ENCODE measurements at places on chromosomes 2 and 18. TPM values are rescaled to one million over a fixed set of nuclear protein-coding genes. Genes with fewer than 3 reads are reported as not detected.

Gene M1AP
- not detected for total RNA-seq

Gene TANK
- total RNA-seq = 78.7 TPM

Gene POLR1B
- 22.1 TPM for total RNA-seq

Gene CNGA3
- not detected for total RNA-seq

Gene SERPINB4
- not detected for total RNA-seq

Gene IL1R2
- 0.19 TPM for total RNA-seq

Gene PLB1
- total RNA-seq = 0.36 TPM

Gene FTCDNL1
- total RNA-seq = 1.4 TPM

Gene SIX3
- not detected for total RNA-seq

Gene LYPD6B
- not detected for total RNA-seq

Gene SERPINB12
- not detected for total RNA-seq

Gene INPP5D
- 26.9 TPM for total RNA-seq

Gene COA5
- total RNA-seq = 21.1 TPM

Gene CFC1
- total RNA-seq = not detected

Gene AOX1
- 3.9 TPM for total RNA-seq

Gene ACMSD
- not detected for total RNA-seq

Gene EFHD1
- total RNA-seq = 0.47 TPM

Gene ASPRV1
- 0.09 TPM for total RNA-seq

Gene SULT1C2
- not detected for total RNA-seq

Gene FBXO41
- total RNA-seq = 0.56 TPM

Gene GFPT1
- total RNA-seq = 35.2 TPM

Gene ANKRD53
- total RNA-seq = 0.09 TPM

Gene SLC39A6
- total RNA-seq = 19.9 TPM

Gene TMEM247
- not detected for total RNA-seq

Gene DES
- total RNA-seq = not detected

Gene C2orf80
- not detected for total RNA-seq
